ENCODE measurements at places on chromosomes 5 and 9.

DNA sequence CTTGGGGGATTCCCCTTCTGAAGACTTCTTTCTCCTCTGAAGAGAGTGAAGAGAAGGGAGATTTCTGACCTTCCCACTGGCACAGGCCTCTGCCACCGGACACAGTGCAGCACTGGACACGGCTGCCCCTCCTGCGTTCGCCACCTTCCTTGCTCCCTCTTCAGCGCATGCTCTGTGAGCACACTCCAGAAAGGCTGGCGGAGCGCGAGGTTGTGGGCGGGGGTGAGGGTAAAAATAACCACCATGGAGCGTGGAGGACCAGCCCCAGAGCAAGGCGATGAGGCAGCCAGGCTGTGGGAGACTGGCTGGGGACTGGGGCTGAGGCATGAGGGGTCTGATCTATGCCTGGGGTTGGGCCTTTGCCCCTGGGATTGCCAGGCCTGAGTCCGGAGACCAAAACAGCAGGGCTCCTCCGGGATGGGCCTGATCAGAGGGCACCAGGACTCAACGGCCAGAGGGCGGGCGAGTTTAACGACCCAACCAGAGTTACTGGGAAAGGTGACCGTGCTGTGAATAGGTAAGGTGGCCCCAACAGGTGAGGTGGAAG lies 97.2 kb downstream of the ROR2 start:
- no peak for DNase-seq

GRCh38 chr5:141806626-141807025 lies 71.6 kb downstream of the PCDH1 start:
- no peak for DNase-seq

DNA sequence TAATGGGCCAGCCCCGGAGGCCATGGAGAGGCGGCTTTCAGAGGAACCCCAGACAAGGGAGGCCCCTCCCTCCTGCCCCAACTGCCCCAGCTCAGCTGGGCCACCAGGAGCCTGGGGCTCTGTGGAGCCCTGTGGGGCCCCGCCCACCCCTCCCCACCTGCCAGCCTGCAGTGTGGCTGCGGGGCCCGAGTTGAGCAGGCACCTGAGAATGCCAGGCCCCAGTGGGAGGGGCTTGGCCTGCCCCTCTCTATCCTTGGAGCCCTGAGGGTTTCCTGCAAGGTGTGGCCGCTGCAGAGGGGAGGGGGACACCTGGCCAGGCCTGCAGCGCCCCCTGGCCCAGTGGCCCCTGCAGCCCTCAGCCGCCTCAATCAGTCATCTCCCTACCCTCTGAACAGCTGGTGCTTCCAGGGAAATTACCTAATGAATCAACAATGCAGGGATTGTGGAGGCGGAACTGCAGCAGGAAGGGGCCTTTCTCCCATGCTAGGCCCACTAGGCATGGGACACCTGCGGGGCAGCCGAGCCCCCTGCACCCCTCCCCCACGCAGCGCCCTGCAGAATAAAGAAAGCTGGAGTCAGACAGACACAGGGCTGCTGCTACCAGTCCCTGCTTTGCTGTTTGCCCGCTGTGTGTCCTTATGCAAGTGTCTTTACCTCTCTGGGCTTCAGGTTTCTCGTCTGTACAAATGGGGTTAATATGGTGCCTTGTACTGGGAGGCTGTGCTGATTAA lies 48.0 kb downstream of the LMX1B start:
- no peak for DNase-seq

DNA sequence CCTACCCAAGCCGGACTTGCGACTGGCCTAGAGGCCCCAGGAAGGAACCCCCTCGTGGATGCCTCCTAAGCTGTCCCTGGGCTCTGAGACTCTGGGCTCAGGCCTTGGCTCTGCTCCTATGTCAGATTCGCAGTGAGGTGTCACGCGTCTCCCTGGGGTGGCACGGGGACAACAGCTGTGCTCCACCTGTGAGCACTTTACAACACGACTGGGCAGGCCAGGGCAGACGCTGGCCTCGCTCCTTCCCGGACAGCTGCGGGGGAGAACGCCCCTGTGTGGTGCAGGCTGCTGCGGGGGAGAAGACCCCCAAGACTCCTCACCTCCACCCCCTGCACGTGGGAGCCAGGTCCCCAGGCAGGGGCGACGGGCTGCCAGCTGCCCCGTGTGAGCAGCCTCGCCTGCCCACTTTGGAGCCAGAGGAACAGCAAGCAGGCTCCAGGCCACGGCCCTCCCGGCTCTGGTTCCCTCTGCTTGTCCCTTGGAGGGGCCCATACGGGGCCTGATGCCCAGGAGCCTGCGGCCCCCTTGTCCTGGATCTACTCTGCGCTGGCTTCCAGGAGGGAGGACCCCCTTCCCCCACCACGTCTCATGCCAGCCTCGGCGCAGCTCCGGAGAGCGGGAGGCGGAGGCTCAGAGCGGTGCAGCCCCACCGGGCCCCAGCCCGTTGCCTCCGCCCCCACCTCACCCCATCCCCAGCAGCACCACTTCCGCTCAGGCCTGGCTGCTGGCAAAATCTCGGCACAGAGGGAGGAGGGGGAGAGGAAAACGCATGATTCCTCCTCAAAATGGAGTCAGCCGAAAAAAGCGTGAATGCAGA lies 36.0 kb downstream of the SARDH start:
- DNase-seq = no peak

- no peak for DNase-seq
These were observed 151.7 kb upstream of the ZNF366 start for GRCh38 chr5:72658761-72659540.

GRCh38 chr5:17396247-17396646 lies 101.8 kb upstream of the TAF11L2 start:
- DNase-seq = no peak

DNA sequence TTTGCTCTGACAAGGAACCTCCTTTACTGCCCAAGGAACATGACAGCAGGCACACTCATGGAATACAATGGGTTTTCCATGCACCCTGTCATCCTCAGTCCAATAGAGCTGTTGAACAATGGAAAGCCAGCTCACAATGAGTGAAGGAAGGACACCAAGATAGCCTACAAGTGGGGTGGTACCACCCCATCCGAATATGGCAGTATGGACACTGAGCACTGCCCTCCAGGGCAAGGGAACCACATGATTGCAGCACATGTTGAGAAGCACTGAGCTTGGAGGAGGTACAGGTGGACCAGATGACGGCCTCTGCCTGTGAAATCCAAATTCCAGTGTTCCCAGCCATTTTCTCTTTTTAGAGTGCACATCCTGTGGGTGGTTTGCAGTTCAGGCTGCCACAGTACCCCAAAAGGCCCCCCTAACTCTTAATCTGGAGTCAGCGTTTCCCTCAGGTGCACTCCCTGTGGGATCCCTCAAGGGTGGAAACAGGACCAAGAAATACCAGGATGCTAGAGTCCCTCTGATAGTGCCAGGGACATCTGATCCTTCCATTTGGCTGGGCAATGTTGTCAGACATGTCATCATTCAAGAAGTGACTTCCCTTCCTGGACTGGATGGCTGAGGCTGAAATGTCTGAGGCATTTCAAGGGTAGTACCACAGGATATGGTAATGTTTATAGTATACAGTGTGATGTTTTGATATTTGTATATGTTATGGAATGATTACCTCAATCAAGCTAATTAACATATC lies 48.9 kb downstream of the SMC2 start:
- DNase-seq = no peak

DNA sequence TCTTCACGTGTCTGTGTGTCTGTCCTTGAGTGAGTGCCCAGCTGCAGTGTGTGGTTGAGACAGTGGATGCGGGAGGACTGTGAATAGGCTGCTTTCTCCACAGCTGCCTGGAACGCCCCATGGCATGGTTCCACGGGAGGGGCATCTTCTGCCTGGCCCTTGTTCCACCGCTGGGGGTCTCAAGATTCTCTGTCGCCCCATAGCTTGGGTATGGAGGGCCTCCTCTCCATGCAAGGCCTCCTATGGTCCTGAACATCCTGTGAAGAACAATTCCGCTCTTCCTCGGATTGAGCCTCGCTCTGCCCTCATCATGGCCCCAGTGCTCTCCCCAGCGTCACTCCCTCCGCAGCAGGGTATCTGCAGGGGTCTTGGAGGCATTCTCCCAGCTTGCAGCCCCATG lies 36.1 kb downstream of the COL5A1 start:
- DNase-seq = no peak

- no peak for DNase-seq
These were observed 267.9 kb downstream of the COX7C start for GRCh38 chr5:86885489-86886230.

GRCh38 chr9:135498381-135499126 lies 1.9 kb upstream of the MRPS2 start:
- no peak for DNase-seq

DNA sequence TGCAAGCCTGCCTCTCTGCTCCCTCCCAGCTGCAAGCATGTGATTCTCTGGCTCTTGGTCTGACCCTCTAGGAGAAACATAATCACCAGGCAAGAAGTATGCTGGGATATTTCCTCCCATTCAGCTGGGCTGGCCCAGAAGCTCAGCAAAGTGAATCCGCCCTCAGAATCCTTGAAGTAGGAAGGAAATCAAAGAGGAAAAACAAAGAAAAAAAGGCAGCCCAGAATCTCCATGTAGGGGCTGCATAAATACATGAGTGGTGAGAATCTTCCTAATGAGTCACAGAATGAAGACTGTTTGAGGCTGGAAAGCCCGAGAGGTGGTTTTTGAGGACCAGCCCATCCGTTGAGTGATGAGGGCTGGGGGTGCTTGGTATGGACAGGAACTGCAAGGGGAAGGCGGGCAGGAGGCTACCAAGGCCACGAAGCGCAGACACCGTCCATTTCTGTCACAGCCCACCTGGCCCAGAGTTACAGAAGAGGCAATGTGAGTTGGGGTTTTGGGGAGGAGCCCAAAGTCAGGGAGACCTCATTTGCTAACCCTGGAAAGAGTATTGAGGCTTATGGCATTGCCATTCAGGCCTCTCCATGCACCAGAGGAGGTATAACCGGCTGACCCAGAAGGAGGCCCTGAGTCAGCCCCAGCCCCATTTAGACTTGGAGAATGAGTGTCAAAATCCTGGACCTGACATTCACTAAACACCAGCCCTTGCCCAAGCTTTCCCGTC lies 33.4 kb upstream of the TGFBR1 start:
- DNase-seq = no peak

- no peak for DNase-seq
These were observed 217.7 kb downstream of the DEPDC1B start for GRCh38 chr5:60482301-60482700.

GRCh38 chr5:42547141-42547540 lies 123.9 kb downstream of the GHR start:
- DNase-seq = no peak

DNA sequence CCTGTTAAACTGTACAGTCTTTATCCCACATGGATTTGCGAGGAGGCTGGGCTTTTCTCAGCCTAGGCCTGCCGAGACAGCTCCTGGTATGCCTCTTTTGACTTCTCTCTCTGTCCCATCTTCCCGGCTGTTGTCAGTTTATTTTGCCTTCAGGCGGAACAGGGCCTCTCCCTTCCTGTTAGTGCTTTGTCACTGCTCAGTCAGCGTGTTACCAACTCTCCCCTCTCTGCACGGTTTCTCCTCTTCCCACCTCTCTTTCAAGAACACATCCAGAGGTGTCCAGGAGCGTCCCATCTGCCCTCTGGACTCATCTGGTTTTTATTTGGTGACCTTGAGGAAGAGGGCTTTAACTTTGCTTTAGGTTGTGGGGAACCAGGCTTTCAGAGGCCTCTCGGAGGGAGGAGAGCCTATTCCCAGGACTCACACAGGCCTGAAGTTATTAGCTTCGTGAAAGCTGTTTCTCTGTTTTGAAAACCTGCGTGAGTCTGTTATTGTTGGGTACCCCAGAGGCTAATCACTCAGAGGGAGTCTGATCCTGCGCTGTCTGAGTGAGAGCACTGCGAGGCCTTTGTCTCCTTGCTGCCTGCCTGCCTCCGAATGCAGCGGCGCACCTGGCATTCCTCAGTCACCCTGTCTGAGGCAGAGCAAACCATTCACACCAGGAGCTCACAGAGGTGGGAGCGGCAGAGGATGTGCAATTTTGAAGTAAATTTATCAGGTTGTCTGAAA lies 234.4 kb upstream of the MPDZ start:
- DNase-seq = no peak

GRCh38 chr9:76153902-76154629 lies 240.2 kb downstream of the RFK start:
- DNase-seq = no peak

DNA sequence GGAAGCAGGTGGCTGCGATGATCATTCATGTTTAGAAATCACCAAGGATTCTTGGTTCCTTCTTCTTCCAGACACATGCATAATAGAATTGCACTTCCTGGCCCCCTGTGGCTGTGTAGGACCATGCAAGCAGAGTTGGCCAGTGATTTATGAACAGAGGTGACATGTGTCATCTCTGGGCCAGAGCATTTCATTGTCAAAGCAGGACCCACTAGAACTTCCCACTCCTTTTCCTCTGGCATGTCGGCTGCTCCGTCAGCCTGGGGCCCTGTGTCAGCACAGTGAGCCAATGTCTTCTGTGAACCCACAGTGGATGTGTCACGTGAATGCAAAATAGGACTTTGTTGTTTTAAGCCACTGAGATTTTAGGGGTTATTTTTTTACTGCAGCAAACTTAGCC lies 59.2 kb downstream of the HSD17B3 start:
- DNase-seq = no peak

GRCh38 chr9:69174616-69175463 lies 763 bp downstream of the TJP2 start:
- DNase-seq = no peak

DNA sequence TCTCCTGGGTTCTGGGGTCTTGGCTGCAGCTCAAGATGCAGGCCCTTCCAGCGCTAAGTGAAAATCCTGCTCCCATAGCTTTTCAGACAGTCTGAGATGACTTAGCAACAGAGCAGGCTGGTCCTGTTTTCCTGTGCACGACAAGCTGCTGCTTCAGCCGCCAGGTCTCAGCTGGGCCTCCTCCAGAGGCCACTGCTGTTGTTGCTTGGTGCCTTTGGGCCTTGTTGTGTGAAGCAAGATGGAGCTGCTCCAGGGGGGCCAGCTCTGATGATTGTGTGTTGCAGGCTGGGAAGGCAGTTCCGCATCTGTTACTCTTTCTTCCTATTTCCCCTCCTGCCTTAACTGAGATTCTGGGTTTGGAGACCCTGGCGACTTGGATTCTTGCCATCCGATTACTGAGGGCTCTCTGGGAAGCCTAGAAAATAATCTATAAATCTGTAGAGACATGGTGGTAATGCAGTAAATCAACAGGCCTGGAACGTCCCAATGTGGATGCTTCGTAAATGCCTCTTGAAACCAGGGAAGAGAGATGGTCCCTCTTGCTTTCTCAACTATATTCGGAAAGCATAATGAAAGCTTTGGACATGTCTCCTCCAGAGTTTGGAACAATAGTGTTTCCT lies 3.2 kb downstream of the MAP1B start:
- no peak for DNase-seq
